ELR (cell line): ENCODE measurements at places on chromosomes 16 and 17.

DNA sequence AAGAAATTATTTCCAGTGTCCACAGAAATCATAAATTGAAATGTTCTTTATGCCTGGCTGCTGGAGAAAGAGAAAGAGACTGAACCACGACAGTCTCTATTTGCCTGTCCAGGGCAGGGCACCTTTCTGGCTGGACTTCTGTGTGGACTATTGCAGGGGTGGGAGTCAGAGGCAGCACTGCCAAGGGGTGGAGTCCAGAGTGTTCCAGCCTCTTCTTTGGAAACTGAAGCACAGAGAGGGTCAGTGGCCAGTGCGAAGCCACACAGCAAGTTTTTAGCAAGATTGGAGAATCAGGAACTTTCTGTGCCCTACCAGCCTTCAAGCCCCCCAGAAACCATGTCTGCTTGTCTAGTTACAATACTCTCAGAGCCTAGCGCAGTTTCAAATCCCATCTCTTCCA is 15.3 kb downstream of the KCNG4 start:
- DNase-seq: no peak

DNA sequence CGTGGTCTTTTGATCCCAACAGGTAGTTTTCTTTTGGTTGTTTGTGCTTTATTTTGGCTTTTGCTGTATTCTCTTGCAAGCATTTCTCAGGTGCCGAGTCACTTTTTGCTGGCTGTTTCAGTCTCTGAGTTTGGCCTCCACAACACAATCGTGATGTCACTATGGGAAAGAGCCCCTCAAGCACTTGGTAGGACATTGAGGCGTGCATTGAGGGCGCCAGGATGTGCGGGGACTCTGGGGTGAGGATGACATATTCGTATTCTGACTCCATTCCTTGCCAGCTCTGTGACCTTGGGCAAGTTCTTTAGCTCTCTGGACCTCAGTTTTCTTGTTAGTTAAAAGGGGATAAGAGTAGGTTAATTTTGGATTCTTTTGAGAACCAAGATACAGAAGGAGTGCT is 13.0 kb downstream of the KSR1 start:
- no peak for DNase-seq

DNA sequence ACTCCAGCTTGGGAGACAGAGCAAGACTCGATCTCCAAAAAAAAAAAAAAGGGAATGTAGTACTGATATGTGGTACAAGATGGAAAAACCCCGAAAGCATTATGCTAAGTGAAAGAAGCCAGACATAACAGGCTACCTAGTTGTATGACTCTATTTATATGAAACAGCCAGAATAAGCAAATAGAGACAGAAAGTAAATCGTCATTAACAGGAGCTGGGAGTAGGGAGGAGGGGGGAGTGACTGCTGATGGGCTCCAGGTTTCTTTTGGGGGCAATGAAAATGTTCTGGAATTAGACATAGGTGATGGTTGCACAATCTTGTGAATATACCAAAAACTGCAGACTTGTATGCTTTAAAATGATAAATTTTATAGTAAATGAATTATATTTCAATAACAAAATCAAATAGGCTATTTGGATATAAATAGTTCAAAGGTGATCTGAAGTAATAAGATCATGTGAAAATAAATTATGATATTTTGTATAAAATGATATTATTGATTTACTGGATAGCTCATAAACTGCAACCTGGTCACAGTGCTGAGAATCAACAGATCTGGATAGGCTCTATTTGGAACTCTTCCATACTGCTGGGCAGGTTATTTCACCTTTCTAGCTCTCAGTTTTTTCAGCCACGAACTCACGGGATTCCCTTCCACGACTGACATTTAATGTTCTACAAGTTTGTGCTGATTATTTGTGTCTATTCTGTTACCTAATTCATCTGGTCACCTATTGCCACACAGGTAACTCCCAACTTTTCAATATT is 27.1 kb downstream of the ZNF652 start:
- no peak for DNase-seq

DNA sequence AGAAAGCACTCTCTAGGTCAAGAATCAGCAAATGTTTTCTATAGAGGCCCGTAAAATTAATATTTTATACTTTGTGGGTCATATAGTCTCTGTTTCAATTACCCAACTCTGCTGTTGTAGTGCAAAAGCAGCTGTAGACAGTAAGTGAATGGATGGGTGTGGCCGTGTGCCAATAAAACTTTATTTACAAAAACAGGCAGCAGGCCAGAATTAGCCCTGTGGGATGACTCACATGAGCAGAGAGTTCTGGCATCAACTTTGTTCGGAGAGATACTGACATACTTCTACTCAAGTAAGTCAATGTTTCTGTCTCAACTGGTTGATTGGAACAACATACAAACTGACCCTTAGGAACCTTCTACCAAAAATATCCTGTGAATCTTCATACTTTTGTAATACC is 616.2 kb downstream of the MAF start:
- DNase-seq: no peak

- peak; percentile 46 for DNase-seq
These were observed 1.1 kb downstream of the NAA38 start for GRCh38 chr17:7856011-7856810.

GRCh38 chr17:73586921-73587602 is 57.2 kb downstream of the SDK2 start:
- peak; percentile 2 for DNase-seq

GRCh38 chr16:35398180-35398579 is 1938.8 kb downstream of the TP53TG3F start:
- DNase-seq: no peak

GRCh38 chr17:42761638-42762037 is 611 bp downstream of the RAMP2 start:
- DNase-seq: no peak

GRCh38 chr17:6240601-6241000 is 170.4 kb downstream of the WSCD1 start:
- DNase-seq: no peak

DNA sequence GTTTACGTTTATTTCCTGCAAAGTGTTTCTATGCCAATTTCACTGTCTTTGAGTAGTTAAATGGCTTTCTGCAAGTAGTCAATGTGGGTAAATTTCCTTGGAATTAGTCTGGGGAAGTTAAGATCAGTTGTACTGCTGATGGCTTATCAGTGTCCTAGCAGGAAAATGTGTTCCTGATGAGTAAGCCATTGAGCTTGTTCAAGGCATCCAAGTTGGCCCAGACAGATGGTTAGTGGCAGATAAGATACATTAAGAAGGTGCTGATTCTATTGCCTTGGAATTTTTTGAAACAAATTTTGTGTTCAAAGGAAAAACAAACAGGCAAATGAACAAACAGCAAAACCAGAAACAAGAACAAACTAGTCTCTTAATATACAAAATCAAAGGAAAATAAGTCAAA is 258.4 kb downstream of the MAP2K6 start:
- DNase-seq: peak; percentile 81

- peak; percentile 23 for DNase-seq
These were observed 78.9 kb downstream of the ABCC6 start for GRCh38 chr16:16144416-16144815.

GRCh38 chr17:77526728-77527350 is 386.1 kb downstream of the SEC14L1 start:
- DNase-seq: no peak

GRCh38 chr17:73643001-73643851 is 1.0 kb downstream of the SDK2 start:
- DNase-seq: no peak
